ENCODE measurements at places on chromosomes 12 and 14. TPM values are rescaled to one million over a fixed set of nuclear protein-coding genes. Genes with fewer than 3 reads are reported as not detected.
A peak's percentile ranks its signal among the peaks of the same experiment; 100 is the strongest.

Gene BCL2L14
- not detected for total RNA-seq

Gene SNRPF
- total RNA-seq, result 9.7 TPM

Gene SLCO1B3
- 0.10 TPM for total RNA-seq

Gene KRT74
- 0.10 TPM for total RNA-seq

Gene KRT6C
- total RNA-seq, result 19.3 TPM

Gene GLIPR1
- 6.6 TPM for total RNA-seq

Gene KLRK1
- 1.7 TPM for total RNA-seq

Gene ARHGEF40
- 79.2 TPM for total RNA-seq

Gene DLK1
- total RNA-seq, result 1,117 TPM

Gene NR2C1
- 43.8 TPM for total RNA-seq

Gene PZP
- not detected for total RNA-seq

Gene SERPINA1
- total RNA-seq, result 2.5 TPM

DNA sequence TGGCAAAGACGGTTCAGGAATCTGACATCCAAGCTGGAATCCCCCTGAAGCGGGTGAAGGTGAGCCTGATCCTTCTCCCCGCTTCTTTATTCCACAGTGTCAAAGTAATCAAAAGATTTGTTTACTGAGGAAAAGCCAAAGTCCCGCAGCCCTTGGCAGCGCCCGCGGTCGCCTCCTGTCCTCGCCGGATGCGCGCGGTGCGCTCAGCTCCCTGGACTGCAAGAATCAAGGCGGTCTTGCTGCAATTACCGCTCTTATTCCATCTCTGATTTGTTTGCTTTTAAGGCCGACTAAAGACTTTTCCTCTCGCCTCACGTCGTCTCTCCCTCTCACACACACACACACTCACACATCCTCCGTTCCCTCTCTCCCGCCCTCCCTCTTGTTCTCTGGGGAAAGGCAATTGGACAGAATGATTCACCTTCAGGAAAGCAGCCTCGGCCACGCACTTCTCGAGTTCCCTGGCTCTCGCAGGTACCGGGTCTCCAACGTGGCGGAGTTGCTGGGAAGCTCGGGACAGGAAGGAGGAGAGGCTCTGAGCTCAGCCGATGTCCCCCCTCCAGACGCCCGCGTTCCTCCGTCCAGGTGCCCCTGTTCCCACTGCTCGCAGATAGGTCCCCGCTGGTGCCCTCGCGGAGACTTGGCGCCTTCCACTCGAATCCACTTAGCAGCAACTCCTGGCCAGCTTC lies 68.6 kb upstream of the USP15 start:
- DNase-seq, result peak; percentile 36

GRCh38 chr14:98161356-98161755 lies 1110.6 kb downstream of the BCL11B start:
- DNase-seq, result peak; percentile 51

GRCh38 chr12:26112703-26113147 lies 12.1 kb downstream of the BHLHE41 start:
- no peak for DNase-seq

DNA sequence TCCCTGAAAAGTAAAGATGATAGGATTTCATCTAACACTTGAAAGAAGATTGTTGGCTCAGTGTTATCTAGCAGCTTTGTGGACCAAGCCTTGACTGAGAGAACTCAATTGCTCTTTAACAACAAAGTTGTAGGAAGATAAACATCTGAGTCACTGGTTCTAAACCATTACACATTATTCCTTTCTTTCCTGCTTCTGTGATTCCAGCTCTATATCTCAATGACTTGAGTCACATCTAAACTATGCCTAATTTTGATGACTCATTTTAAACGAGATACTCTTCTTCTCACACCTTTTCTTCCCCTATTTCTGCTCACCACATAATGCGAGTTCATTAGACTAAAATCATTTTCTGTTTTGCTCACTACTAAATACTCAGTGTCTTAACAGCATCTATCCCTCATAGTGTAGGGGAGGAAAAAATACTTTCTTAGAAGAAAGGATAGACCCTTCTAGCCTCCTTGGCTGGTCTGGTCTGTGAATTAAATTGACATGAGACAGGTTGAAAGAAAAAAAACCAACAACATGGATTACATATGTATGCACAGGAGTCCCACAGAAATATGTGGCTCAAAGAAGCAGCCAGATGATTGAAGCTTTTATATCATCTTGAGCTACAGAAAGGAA lies 201.4 kb downstream of the C12orf50 start:
- no peak for DNase-seq

DNA sequence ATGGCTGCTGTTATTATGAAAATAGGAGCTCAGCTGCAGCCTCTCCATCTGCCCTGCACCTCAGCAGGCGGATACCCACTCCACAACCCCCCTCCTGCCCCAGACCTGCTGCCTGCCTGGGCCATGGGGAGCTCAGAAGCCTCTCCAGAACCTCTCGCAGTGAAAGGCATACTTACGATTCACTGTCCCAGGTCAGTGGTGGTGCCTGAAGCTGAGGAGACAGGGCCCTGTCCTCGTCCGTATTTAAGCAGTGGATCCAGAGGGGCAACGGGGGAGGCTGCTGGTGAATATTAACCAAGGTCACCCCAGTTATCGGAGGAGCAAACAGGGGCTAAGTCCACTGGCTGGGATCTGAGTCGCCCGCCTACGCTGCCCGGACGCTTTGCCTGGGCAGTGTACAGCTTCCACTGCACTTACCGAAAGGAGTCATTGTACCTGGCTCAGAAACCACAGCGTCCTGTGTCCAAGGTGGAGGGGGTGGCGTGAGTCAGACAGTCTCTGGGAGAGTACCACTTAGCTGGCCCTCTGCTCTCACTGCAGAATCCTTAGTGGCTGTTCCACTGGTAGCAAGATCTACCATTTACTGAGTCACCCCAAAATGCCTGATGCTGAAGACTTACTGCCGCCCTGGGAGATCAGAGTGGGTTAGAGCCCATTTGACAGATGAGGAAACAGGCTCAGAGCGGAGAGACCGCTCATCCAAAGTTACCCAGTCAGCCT lies at the start of gene SERPINA1:
SERPINA1 (minus strand) TSS at position 219 of the 720 bp plus-strand sequence. CDS start 5,365 bp downstream, outside the sequence.
- no peak for DNase-seq

DNA sequence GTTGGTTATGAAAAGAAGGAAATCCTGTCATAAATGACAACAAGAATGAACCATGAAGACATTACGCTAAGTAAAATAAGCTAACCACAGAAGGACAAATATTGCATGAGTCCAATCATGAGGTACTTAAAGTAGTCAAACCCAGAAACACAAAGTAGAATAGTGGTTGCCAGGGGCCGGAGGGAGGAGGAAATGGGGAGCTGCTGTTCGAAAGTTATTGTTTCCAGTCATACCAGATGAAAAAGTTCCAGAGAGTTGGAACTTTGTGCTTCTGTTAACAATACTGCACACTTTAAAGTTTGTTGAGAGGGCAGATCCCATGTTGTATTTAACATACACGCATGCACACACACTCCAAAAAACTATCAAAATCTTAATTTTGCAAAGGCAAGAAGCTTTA lies 69.3 kb downstream of the COCH start:
- DNase-seq, result no peak

DNA sequence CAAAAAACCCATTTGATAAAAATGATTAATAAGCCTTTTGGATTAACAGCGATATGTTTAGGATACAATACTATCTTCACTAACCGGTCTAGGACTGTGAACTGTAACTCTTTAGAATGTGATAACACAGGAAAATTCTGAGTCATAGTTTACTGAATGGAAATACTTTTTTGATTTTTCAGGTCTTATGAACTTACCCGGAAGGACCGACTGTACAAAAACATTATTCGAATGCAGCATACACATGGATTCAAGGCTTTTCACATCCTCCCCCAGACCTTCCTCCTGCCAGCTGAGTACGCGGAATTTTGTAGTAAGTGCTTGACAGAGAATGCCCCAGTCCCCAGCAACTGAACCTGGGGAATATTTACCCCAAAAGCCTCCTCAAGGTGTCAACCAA lies 29.0 kb downstream of the TTLL5 start:
- DNase-seq, result no peak

- DNase-seq, result no peak
Measured at GRCh38 chr12:55061024-55061423, 41.2 kb downstream of the NEUROD4 start.

DNA sequence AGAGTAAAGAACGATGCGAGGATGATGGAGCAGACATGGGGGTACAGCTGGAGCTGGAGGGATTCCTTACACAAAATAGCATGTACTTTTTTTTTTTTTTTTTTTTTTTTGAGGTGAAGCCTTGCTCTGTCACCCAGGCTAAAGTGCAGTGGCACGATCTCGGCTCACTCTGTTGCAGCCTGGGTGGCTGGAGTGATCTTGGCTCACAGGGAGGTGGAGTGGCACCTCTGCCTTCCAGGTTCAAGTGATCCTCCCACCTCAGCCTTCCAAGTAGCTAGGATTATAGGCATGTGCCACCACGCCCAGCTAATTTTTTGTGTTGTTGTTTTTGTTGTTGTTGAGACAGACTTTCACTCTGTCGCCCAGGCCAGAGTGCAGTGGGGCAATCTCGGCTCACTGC lies 5.1 kb upstream of the RASAL1 start:
- no peak for DNase-seq

DNA sequence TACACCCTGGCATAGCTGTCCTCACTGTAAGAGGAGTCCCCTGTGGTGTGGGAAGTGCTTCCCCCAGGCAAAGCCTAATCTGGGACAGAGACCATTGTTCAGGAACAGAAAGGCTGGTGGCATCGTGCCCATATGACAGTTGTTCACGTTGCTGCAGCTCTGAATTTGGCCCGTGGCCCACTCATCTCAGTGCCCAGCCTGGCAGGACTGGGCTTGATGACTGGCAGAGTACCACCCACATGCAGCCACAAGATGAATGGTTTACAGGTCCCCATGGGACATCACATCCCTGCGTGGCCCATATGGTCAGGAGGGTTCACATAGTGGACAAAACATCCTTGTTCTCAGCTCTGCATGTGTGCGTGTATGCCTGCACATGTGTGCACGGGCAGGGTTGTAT lies 17.5 kb downstream of the IQSEC3 start:
- peak; percentile 84 for DNase-seq

- no peak for DNase-seq
Measured at GRCh38 chr12:109744026-109744425, 30.4 kb downstream of the FAM222A start.

DNA sequence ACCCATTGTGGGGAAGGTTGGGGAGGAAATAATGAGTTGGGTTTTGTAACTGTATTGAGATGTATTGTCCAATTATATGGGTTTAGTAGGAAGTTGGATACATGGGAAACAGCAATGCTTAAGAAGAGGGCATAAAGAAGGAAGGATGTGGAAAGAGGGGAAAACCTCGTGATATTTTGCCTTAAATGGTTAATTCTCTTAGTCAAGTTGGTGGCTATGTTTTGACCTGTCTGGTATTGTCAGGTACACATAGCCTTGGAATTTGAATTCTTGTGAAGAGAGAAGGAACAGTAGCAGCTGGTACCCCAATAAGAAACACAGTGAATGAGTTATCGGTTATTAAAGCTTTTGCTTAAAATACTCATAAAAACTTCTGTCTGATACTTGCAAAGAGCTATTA lies 32.6 kb upstream of the SLC2A13 start:
- no peak for DNase-seq

GRCh38 chr12:109833307-109834189 lies at the start of gene TRPV4:
TSS of gene TRPV4 (minus strand) at chr12:109833398. CDS start at chr12:109814796, 18,602 bp downstream.
- DNase-seq, result peak; percentile 73

DNA sequence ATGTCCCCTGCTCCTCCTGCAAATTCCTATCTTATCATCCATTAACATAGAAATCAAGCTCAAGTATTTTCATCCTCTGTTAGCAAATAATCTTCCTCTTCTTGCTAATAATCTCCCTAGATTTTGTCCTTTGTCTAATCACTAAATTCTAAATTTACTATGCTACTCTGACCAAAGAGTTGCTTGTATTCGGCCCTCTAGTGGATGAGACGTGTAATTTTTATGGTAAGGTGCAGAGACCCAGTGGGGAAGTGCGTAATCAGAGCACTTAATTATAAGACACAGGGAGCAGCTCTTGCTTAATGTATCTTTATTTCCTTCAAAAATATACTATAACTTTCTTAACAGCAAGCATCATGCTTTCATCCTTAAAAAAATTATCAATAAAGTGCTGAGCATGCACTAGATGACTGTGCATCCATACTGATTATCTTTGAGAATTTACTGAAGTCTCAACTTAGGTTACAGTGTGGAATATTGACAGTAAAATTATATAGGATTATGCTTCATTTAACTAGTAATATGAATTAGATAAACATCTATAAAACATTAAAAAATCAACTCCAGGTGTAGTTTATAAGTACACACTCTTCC lies 212.6 kb downstream of the SLC16A7 start:
- DNase-seq, result peak; percentile 32

DNA sequence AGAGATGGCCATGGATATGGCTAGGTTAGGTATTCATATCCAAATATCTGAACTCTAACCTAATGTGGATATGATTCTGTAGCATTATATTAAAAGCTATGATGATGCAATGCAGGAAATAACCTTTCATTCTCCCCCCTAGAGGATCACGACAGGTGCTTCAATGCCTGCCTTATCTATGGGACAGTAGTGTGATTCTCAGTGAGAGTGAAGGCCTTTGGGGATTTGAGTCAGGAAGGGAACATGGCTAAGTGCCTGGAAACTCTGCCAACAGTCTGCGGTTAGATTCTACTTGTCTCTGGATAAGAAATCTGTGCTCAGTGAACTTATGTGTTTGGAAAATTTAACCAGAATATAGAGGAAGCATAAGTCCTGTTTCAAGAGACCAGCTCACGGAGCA lies 81.8 kb downstream of the SLC38A1 start:
- peak; percentile 59 for DNase-seq

DNA sequence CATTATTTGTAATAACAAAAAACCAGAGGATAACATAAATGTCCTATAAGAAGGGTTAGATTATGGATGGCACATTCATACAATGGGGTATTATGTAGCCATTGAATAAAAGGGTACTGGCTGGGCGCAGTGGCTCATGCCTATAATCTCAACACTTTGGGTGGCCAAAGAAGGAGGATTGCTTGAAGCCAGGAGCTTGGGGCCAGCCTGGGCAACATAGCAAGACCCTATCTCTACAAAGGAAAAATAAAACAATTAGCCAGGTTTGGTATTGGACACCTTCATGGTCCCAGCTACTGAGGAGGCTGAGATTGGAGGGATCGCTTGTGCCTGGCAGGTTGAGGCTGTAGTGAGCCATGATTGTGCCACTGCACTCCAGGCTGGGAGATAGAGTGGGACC lies 14.8 kb downstream of the PTPN11 start:
- no peak for DNase-seq

All from tongue (tissue), 3 donors.